ENCODE measurements at places on chromosomes 3 and 15.

- no peak for DNase-seq
Measured at GRCh38 chr3:177822681-177823096, 625.4 kb upstream of the TBL1XR1 start.

GRCh38 chr3:87949879-87950208 lies 109.0 kb downstream of the CGGBP1 start:
- DNase-seq = no peak

DNA sequence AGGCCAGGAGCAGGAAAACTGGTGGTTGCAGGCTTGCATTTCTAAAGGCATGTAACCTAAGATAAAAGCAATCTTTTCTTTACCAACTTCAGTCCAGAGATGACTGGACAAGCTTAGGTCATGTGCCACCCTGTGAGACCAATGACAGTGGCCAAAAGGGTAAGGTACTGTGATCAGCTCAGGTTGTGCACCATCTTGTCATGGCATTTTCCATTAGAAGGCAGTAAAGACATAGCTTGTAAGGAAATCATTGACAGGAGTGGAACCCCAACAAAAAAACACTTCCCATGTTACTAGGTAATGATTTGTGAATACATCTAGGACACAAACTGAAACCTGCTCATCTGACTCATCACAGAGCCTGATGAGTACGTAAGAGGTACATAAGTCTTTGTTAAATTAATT lies 35.2 kb downstream of the SSR3 start:
- no peak for DNase-seq

GRCh38 chr15:38263996-38264395 lies 11.4 kb downstream of the SPRED1 start:
- no peak for DNase-seq

DNA sequence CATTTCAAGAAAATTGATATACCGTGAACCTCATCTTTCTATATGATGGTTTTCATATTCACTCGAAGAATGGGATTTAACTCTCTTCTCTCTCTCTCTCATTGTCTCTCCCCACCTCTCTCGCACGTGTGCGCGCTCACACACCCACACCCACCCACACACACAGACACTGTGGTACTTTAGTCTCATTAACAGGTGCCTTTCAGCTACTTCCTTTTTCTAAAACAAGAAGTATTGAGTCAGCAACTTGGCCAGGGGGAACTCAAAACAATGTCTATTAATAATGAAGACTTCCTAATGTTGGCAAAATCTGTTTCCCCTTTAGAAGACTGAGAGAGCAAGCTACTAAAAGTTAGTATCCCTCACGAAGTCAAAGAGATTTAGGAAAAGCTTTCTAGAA lies 150.7 kb downstream of the TMCO5A start:
- no peak for DNase-seq

DNA sequence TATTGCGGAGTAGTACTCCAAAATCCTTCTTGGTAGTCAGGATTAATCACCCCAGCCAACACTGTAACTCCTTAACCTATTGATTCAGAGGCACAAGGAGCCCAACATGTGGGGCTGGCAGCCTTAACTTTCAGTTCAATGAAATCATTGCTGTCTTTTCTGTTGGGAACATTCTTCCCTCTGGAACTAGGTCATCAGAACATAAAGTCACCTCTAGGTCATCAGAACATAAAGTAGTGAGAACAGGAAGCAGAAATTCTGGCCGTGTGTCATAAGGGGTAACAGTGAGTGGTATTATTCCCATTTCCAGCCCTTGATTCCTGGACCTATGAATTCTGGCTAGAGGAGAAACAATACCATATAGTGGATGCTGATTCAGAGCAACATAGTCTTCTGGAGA lies 71.5 kb upstream of the TNIK start:
- DNase-seq = no peak

DNA sequence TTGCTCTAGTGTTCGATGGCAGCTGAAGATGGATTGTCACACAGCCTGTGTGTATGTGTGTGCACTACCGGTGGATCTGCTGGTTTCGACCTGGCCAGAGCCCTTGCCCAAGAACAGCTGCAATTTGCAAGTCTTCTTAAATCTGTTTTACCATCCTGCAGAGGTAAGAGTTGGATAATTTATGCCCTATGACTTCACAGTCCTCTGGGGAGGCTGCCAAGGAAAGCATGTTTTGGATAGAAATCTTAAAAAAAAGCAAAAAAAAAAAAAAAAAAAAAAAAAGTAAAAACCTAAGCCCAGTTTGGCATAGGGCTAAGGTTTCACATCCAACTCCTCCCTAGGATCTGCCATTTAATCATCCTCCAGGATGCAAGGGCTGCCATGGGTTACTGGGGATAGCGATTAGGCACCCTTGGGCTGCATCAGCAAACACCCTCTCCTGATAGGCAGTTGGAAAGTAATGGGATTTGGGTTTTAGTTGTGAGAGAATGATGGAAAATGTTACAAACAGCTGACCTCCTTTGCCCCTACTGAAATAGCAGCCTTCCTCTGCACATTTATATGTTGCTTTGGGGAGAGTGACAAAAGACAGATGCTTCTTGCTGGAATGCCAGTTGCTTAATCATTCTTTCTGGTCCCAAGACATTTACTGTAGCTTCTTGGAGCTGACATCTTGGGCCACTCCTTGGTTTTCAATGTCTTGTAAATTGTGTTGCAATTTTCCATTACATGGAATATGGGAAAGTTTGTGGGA lies 35.4 kb downstream of the CD200R1L start:
- no peak for DNase-seq
